Suppressor macrophage treated with lipopolysaccharide for 1 hour (primary cell): ENCODE measurements at places on chromosomes 13 and 19.

DNA sequence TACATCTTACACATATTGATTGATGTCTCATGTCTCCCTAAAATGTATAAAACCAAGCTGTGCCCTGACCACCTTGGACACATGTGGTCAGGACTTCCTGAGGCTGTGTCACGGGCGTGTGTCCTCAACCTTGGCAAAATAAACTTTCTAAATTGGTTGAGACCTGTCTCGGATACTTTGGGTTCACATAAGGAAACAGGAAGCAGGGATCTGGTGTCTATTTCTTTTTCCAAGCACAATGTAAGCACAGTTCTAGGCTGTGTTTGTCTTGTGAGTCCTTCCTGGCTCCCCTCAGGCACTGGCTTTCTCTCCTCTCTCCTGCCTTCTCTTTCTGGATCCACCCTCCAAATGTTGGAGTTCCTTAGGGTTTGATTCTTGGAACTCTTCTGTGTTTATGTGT lies 27.6 kb upstream of the TPT1 start:
- DNase-seq = no peak

DNA sequence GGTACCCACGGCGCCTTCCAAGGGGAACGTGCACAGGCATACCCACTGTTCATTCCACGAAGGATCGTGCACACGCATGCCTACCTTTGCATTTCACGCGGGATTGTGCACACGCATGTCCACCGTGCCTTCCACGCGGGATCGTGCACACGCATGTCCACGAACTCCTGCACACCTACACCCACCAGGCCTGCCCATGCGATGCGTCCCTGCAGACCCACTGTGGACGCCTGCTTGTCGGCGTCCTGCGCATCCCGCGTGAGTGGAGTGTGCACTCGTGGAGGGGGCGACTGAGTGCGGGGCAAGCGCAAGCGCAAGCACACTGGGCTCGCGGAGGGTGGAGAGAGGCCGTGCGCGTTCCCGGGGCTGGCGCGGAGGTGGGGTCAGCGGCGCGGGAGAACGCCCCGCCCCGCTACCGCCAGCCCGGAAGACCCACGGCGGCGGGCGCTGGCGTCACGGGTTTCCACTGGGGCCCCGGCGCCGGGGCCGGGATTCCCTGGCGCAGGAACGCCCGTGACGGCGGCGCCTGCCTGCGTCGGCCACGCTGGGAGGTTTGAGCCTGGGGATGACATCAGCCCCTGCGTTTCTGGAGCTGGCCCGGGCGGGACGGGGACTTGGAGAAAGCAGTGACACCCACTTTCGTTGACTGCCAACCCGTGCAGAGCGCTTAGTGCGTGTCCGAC lies 18.7 kb downstream of the GADD45B start:
- peak; percentile 96 for DNase-seq

GRCh38 chr19:15769586-15769985 lies 17.9 kb upstream of the OR10H5 start:
- peak; percentile 29 for DNase-seq

DNA sequence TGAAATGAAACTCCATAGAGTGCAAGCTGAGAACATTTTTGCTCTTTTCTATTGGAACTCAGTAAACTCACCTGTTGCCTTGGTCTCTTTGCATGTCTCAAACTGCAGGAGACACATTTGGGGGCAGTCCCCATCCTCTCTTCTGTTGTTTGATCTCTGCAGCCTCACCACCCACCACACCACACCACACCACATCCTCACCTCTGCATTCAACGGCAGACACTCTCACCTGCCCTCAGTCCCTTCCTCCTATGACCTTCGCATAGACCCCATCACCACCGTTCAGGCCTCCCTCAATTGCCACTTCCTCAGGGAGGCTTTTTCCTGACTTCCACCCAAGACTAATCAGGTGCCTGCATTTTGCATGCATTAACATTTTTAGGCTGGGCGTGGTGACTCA lies 14.4 kb upstream of the TPM4 start:
- no peak for DNase-seq

DNA sequence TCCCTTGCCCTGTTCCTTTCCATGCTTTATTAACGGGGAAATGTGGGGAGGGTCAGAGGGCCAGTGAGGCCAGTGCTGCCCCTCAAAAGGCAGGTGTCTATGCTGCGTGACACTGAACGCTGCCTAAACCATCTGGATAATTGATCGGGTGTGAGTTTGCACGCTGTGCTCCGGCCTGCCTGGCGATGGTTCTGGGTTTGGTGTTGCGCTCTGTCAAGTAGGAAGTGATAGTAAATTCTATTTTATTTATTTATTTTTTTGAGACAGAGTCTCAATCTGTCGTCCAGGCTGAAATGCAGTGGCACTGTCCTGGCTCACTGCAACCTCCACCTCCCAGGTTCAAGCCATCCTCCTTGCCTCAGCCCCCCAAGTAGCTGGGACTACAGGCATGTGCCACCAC lies 86.5 kb downstream of the ATP11A start:
- DNase-seq = no peak

DNA sequence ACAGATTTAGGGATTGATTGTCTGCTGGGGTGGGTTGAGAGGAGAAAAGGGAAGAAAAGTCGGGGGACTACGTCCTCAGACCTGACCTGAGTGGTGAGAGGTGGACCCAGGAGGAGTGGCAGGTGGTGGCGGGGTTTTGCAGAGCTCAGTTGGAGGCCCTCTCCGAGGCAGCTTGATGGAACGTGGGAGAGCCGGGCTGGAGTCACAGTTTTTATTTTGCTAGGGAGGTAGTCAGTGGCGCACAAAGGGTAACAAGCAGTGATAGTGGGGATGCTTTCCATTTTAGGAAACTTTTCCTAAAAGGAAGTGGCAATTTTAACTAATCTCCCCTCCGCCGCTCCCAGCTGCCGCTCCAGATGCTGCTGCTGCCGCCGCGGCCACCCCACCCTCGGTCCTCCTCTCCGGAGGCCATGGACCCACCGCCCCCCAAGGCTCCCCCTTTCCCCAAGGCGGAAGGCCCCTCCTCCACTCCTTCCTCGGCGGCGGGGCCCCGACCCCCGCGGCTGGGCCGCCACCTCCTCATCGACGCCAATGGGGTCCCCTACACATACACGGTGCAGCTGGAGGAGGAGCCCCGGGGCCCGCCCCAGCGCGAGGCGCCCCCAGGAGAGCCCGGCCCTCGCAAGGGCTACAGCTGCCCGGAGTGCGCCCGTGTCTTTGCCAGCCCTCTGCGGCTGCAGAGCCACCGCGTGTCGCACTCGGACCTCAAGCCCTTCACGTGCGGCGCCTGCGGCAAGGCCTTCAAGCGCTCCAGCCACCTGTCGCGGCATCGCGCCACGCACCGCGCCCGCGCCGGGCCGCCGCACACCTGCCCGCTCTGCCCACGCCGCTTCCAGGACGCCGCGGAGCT lies 1.1 kb upstream of the ZNF581 start:
- no peak for DNase-seq

GRCh38 chr19:53873773-53874605 lies 6.3 kb downstream of the MYADM start:
- DNase-seq = no peak

DNA sequence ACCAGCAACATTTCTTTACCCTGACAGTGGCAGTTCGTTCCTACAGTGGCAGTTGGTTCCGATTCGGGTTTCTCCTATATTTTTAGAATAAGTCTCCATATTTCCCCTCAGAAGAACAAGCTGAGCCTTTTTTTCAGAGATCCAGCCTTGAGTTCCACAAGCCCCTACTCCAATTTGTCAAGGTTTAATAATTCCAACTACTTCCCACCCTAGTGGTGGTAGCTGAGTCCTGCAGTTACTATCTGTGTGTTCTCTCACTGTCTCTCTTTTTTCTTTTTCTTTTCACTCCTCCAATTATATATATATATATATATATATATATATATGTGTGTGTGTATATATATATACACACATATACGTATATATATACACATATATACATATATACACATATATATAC lies 1347.3 kb downstream of the PCDH9 start:
- no peak for DNase-seq

- peak; percentile 32 for DNase-seq
Observed at GRCh38 chr13:29509999-29510589, 85.4 kb downstream of the SLC7A1 start.
